GM23248 (cell line): ENCODE measurements at places on chromosomes 6 and 20. TPM values are rescaled to one million over a fixed set of nuclear protein-coding genes. Genes with fewer than 3 reads are reported as not detected.

Gene NOX3
- not detected in 2 replicates for polyA plus RNA-seq

Gene EBF4
- polyA plus RNA-seq = 0.36 TPM in 1 of 2 replicates, not detected in the other

Gene PERP
- polyA plus RNA-seq = 45.3 and 45.7 TPM in 2 replicates

Gene CALHM4
- polyA plus RNA-seq = not detected in 2 replicates

Gene KHDC1L
- not detected in 2 replicates for polyA plus RNA-seq

Gene SRSF3
- polyA plus RNA-seq = 238 and 243 TPM in 2 replicates

Gene NEURL2
- polyA plus RNA-seq = 1.4 and 2.1 TPM in 2 replicates

Gene RSPH9
- 1.2 and 1.3 TPM in 2 replicates for polyA plus RNA-seq

Gene GPX5
- not detected in 2 replicates for polyA plus RNA-seq

Gene RHAG
- polyA plus RNA-seq = not detected in 2 replicates

Gene MYB
- polyA plus RNA-seq = 0.10 and 0.28 TPM in 2 replicates

Gene AGPAT4
- 3.9 and 4.8 TPM in 2 replicates for polyA plus RNA-seq

Gene CYP21A2
- polyA plus RNA-seq = not detected in 2 replicates

Gene SYCP2L
- polyA plus RNA-seq = 0.13 TPM in 1 of 2 replicates, not detected in the other

Gene PTGIS
- polyA plus RNA-seq = 109 and 114 TPM in 2 replicates

Gene PLN
- 0.49 TPM in 1 of 2 replicates, not detected in the other for polyA plus RNA-seq

Gene WFDC5
- polyA plus RNA-seq = not detected in 2 replicates

Gene PHF1
- 24.5 TPM in 2 replicates for polyA plus RNA-seq

Gene FUT9
- not detected in 2 replicates for polyA plus RNA-seq

Gene TNFRSF6B
- polyA plus RNA-seq = 17.4 and 17.5 TPM in 2 replicates

Gene HCRTR2
- polyA plus RNA-seq = not detected in 2 replicates

Gene TRIM31
- not detected in 2 replicates for polyA plus RNA-seq

Gene KIAA1755
- 3.6 and 4.0 TPM in 2 replicates for polyA plus RNA-seq

Gene PAX1
- polyA plus RNA-seq = not detected in 2 replicates

Gene CLVS2
- not detected in 2 replicates for polyA plus RNA-seq

Gene BPIFA1
- polyA plus RNA-seq = not detected in 2 replicates

Gene MICB
- 3.7 and 4.2 TPM in 2 replicates for polyA plus RNA-seq

Gene NNAT
- 0.32 and 0.90 TPM in 2 replicates for polyA plus RNA-seq

Gene CRNKL1
- 16.6 and 16.9 TPM in 2 replicates for polyA plus RNA-seq

Gene SMIM29
- 55.1 and 58.3 TPM in 2 replicates for polyA plus RNA-seq

Gene IL22RA2
- polyA plus RNA-seq = not detected in 2 replicates

Gene SLC16A10
- not detected in 2 replicates for polyA plus RNA-seq

Gene RAD21L1
- polyA plus RNA-seq = 0.16 TPM in 2 replicates

Gene SCRT2
- not detected in 2 replicates for polyA plus RNA-seq
